Brain (organoid and tissue), 16 donors: ENCODE measurements at places on chromosomes 7 and 10.

DNA sequence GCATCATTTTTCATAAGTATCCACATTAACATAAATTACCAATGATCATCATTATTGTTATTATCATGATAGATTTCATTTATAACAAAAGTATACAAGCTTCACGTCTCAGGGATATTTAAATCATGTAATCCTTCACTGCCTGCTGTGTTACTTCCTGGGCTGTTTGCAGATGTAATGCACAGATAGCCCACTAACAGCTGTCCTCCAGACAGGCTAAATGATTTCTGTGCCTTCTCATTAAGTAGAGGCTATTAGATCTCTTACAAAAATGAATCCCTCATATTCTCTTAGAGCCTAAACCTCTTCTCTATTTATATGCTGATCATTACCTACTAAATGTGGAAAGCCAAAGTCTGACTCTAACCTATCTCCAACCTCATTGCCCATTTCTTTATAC, 9.3 kb downstream of the PCLO start:
- no peak for DNase-seq

DNA sequence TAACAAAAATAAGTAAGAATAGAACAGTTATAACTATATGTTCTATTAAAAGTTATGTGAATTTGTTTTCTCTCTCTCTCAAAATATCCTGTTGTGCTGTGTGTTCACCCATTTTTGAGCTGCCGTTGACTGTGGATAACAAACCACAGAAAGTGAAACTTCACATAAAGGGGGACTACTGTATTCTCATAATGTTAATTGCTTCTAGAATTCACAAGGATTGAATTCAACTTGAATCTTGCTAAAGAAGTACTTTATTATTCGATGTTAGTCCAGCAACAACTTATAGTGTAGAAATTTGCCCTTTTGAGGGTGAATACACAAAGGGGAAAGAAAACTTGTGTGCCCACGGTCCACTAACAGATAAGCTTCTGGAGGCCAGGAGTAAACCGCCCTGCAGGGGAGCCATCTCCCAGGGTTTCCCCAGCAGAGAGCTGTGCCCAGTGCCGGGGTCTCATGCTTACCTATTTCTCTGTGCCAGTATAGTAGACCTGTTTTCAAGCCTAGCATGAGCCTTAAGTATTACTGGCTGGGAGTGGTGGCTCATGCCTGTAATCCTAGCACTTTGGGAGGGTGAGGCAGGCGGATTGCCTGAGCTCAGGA, 87.1 kb downstream of the KAT6B start:
- DNase-seq: no peak

GRCh38 chr7:138581065-138581464, 120.1 kb downstream of the SVOPL start:
- no peak for DNase-seq

DNA sequence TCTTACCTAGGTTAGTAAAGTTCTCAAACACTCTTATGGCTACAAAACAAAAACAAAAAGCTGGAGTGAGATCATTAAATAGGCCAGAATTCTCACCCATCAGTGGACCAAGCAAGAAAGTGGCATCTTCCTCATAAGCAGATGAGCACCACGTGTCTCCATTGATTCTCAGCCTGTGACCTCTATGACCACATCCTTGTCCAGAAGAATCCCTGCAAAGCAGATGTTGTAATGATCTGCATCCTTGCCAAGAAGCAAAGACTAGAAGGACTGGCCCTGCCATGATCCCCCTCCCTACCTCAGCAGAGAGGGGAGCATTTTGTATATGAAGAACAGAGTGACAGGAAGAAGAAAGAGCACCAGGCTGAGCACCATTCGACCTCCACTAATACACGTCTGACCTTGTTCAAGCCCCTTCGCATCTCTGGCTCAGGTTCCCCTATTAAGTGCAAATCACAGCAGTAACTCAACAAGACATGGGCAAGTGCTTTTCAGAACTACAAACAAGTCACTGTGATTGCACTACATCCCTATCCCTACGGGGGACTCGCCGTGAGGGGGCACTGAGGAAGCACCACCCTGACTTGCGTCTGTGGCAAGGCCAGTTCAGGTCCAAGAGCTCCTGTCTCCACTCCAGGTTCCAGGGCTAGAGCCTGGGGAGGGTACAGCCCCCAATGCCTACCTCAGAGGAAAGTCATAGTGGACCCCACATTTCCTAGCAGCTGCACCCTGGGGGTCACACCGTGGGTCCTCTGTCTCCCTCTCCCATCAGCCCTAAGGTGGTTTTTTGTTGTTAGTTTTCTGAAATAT, 22.2 kb upstream of the RASSF4 start:
- DNase-seq: no peak

DNA sequence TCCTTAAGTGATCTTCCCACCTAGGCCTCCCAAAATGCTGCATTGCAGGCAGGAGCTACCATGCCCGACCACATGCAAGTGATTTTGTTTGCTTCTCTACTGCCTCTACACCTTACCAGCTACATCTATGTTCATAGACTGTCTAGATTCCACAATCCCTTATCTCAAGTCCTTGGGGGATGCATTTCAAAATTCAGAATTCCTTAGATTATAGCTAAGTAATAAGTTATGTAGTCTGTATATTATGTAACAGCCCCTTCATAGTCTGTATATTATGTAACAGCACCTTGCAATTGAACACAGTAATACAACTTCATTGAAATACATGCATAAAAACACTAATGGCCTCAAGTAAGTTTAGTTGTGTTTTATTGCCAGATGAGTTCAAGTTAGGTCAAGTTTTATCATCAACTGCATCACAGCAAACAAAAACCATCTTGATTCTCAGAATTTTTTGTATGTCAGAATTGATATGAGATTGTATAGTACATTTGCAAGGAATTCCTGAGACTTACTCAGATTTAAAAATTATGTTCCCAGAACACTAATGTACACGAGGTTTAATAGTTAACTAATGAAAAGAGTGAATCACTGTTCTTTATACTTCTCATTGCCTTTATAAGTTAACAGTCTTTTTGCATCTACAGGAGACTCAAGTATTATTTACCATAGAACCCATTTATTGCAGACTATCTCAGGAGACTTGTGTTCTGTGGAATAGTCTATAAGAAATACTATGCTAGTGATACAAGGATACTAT, 11.6 kb upstream of the FOXP2 start:
- DNase-seq: no peak

DNA sequence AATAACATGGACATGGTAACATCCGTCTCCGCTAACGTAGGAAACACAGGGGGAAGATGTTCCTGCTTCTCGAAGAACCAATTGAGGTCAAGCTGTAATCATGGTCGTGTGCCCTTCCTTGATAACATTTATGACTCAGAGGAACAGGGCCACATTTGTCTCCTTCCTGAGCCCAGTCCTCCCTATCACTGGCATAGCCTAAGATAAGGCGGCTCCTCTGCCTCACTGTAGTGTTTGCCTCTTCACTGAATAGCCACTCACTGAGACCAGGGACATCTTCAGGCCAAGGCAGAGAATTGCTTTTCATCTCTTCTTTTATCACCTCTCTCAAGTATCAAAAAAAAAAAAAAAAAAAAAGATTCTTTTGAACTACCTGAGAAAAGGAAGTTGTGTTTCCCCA, 5.4 kb upstream of the GRM8 start:
- no peak for DNase-seq

DNA sequence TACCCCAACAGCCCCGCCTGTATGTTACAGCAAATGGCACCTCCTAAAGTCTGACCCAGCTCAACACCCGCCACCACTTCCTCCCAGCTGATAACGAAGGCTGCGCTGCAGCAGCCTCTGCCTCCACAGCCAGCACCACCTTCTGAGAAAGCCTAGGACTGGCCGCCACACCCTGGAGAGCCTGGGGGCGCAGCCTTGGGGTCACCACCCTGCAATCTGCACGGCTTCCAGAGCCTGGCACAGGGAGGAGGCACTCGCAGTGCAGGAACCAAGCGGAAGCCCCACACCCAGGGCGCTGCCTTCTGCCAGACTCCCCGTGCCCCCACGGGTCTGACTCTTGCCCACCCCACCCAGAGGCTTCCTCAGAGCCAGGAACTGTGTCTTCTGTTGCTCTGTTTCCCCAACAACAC, 112.5 kb downstream of the MAD1L1 start:
- DNase-seq: no peak

DNA sequence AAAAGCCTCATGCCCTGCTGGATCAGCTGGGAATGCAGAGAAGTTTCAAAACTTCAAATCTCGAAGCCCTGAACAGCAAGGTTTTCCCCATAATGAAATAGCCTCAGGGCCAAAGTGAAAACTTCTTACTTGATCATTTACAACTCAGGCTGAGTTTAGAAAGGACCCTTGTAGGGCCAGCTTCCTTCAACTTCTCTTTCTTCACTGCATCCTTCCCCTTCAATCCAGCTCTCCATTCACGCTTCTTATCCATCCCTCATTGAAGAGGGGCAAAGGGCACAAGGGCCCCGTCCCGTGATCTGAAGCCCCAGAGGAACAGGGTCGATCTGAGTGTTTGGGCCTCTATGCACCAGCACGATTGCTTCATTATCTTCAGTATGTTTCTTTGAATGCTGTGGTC, 392.2 kb upstream of the CELF2 start:
- DNase-seq: no peak

GRCh38 chr7:79612022-79612421, 158.6 kb upstream of the MAGI2 start:
- no peak for DNase-seq

- no peak for DNase-seq
These were observed 60.8 kb upstream of the OIT3 start for GRCh38 chr10:72832701-72833100.

DNA sequence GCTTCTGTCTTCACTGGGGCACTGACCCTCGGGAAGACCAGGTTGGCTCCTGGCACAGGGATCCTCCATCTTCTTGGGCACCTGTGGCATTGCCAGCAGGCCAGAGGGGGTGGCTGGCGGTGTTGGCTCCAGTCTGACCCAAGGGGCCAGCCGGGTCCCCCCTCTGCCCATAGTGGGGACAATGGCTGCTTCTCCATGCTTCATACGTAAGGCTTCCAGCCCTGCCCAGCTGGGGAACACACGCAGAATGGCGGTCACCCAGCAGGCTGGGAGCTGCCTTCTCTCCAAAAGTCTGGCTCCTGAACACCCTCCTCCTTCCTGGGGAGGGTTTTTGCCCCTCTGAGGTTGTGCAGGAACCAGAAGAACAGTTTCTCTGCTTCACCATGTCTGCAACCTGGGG, 106.8 kb downstream of the NEURL1 start:
- DNase-seq: no peak
